ENCODE measurements at places on chromosomes 5 and 9.

GRCh38 chr9:4604678-4605095 lies 57.4 kb upstream of the PLPP6 start:
- DNase-seq, result peak; percentile 31

GRCh38 chr5:147689426-147689825 lies 93.1 kb downstream of the JAKMIP2 start:
- no peak for DNase-seq

DNA sequence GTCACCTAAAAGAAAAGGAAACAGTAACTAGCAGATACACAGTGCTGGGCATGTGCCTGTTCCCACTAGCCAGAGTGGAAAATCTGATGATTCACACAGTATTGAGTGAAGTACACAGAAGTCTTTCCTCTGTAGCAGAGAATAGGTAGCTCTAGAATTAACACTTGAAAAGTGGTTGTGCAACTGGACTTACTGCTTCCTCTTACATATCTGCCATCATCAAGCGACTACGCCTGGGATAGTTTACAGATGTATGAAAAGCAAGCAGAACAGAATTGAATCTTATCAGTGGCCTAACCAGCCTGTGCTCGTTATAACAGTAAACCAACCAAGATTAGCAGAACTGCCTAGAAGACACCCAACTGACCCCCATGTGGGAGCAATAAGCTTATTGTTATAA lies 130.6 kb downstream of the DTWD2 start:
- DNase-seq, result no peak

DNA sequence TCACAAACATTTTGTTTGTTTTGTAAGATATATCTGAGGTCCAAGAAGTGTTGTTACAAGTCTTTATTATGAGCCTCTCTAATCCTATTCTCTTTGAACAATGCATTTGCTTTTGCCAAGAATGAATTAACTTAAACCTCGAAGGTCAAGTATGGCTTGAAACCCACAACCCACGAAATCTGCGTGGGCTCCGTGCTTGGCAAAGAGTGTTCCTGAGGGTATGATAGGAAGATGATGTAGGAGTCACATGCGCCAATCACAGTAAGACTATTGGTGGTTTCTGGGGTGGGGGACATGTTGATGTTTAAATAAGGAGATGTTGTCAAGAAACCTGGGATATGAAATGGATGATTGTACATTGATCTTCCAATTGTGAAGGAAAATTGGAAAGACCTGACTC lies 330.8 kb upstream of the RFX3 start:
- DNase-seq, result no peak

- no peak for DNase-seq
Measured at GRCh38 chr9:76198336-76198735, 195.9 kb downstream of the RFK start.

DNA sequence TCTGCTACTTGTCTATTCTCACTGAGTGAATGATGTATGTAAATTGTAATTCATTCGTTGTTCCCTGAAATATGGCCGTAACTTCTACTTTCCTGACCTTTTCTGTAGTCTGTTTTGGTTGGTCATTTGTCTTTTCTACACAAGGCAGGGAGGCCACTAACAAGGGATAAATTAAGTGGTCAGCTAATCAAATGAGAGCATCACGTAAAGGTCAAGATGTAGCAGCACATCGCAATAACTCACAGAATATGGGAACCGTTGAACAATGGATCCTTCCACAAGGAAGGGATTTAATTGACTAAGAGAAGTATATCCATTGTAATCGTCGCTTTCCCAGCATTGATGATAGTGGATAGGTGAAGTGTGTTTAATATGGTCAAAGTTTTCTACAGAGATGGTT lies 171.1 kb downstream of the DMRT2 start:
- DNase-seq, result no peak

DNA sequence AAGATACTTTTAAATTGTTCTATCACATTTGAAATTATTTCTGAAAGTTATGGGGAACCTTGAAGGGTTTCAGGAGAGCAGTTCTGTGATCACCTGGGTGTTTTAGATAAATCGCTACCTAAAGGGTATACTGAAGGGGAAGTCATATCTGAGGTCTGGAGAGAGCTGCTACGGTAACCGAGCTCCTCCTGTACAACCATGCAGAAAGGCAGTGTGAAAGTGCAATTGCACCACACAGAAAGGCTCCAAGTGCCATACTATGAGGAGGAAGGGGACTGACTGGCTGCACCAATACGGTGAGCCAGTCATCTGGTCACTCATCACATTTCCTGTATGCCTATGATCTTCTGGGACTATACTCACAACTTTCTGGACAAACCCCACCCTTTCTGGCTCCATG lies 241.4 kb upstream of the SLC24A2 start:
- DNase-seq, result no peak

DNA sequence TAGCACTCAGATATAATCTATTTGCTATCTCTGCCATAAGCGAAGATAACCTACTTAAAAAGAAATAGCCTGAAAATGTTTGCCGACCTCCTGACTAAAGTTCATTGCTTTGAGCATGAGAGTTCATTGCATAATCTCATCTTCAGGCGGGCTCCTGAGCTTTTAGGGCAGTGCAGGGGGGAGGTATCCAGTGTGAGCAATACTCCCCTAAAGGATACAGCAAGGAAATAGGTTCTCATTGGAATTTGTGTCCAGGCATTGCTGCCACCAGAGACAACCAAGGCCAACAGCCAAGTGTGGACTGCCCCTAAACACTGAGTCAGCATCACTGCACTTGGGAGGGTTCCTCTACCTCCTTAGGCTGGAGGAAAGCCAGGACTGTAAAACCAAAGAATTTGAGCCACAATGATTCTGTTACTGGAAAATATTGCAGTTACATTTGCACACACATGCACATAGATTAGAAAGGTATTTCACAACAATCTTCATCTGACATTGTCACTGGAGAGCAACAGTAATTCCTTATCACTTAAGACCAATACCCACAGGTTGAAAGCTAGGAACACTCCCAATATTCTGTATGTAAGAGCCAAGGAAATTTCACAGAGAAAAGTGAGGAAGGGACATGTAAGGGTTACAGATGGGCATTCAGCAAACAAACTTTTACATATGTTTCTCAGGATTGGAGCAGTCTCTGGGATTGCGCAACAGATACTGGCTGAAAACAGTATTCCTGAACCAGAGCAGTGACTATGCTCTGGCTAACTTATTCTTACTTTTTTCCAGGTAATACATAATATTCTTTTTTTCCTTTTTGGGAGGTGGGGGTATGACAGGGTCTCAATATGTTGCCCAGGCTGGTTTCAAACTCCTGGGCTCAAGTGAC lies 98.6 kb upstream of the TLE1 start:
- DNase-seq, result no peak

- DNase-seq, result no peak
Measured at GRCh38 chr9:118992813-118993794, 376.1 kb downstream of the BRINP1 start.

- DNase-seq, result no peak
Measured at GRCh38 chr5:172447646-172448365, 6.5 kb downstream of the SH3PXD2B start.

GRCh38 chr5:174911118-174911517 lies 186.7 kb downstream of the MSX2 start:
- no peak for DNase-seq

DNA sequence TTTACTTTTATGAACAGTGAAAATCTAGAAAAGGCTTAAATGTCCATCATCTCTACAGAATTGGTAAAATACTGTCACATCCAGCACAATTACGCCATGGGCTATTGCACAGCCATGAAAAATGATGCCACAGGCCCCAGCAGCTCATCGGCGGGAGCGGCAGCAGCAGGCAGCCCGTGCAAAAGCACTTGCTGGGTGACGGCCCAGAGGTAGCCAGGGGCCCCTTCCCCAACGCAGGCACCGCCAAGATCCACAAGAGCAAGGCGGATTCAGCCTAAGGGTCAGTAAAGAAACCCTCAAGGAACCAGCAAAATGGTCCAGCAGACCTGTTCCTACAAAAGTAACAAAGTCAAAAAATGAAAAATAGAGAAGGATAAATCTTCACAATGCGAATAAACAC lies 272.7 kb downstream of the AGTPBP1 start:
- DNase-seq, result no peak

GRCh38 chr5:116520771-116521170 lies 53.9 kb downstream of the SEMA6A start:
- DNase-seq, result no peak

DNA sequence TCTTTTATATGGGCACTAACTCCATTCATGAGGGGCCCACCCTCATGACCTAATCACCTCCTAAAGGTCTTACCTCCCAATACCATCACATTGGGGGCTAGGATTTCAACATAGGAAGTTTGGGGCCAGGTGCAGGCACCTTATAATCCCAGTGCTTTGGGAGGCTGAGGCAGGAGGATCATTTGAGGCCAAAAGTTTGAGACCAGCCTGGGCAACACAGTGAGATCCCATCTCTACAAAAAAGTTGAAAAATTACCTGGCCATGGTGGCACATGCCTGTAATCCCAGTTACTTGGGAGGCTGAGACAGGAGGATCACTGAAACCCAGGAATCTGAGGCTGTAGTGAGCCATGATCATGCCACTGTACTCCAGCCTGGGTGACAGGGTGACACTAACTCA lies 76.7 kb downstream of the MYO10 start:
- DNase-seq, result no peak

DNA sequence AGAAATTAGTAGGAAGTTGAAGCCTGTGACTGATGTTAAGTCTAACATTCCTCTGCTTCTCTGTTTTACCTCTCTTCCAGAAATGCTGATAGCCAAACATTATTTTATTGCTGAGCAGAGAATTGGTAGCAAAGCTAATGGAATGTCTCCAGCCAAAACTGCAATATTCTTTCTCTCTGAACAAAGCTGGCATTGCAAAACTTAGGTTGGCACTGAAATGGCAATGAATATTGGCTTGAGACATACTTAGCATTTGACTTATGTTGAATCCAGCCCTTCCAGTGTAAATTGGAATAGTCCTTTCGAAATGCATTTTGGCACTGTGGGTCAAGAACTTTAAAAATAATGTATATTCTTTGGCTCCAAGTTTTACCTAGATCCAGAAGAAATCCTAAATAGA lies 21.1 kb downstream of the FAF2 start:
- DNase-seq, result no peak

DNA sequence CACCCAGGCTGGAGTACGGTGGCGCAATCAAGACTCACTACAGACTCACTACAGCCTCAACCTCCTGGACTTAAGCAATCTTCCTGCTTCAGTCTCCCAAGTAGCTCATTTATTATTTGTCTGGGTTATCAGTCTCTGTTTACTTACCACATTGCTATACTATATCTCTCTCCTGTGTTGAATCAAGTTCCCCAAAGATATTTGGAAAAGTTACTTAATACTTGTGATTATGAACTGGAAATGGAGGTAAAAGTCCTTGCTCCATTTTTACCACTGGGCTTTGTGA lies 55.6 kb downstream of the ANGPTL2 start:
- no peak for DNase-seq

DNA sequence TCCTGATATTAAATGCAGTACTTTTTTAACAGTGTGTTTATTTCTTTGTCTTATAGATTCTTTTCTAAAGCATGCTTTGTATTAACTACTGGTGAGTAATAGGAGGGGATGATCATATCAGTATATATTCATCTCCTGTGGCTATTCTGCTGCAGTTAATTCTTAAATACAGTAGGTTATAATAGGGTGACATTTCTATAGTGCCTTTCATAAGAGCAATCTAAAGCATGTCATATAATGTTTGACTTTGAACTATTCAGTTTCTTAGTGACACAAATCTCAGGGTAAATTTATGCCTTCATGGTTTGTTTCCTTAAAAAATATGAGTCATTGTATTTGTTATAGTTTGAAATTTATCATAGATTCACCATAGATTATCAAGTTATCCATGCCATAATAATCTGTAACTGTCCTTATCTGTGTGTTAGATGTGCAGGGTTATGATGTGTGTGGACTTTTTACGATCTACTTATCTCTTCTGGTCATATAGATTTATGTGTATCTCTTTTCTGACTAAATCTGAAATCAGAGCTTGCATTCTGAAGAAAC lies 1019.5 kb downstream of the NR2F1-AS1 start:
- DNase-seq, result no peak

- no peak for DNase-seq
Measured at GRCh38 chr5:124859027-124859426, 112.6 kb upstream of the ZNF608 start.

Data from hippocampal formation (tissue), 2 donors.